NCI-H1436 treated with DMSO at 0.1 percent for 48 hours (cell line): ENCODE measurements at places on chromosomes 13 and 19.

DNA sequence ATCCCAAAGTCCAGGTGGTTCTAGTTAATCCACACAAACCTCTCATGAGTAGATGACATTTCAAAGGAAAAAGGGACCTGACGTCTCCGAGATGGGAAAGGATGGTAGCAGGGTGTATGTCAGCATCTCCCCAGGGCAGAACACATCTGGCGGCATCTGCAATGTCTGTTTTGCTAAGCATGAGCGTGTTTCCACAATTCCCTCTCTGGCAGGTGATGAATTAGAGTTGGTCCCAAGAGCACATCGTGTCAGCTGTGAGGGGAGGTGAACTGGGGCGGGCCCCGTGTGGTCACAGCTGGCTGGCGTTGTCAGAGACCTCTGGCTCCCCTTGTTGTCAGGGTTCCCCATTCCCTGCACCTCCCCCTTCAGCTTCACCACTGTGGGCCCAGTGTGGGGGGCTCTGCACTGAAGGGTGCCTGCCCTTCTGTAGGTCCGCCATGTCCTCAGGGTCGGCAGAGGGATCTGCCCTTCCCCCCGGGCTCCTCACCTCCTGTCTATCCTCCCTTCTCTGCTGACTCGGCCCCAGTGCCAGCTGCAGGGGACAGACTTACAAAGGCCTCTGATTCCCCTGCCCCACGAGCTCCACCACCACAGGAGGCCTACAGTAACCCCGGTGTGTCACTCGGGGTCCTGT is 58.2 kb downstream of the CDADC1 start:
- no peak for DNase-seq

DNA sequence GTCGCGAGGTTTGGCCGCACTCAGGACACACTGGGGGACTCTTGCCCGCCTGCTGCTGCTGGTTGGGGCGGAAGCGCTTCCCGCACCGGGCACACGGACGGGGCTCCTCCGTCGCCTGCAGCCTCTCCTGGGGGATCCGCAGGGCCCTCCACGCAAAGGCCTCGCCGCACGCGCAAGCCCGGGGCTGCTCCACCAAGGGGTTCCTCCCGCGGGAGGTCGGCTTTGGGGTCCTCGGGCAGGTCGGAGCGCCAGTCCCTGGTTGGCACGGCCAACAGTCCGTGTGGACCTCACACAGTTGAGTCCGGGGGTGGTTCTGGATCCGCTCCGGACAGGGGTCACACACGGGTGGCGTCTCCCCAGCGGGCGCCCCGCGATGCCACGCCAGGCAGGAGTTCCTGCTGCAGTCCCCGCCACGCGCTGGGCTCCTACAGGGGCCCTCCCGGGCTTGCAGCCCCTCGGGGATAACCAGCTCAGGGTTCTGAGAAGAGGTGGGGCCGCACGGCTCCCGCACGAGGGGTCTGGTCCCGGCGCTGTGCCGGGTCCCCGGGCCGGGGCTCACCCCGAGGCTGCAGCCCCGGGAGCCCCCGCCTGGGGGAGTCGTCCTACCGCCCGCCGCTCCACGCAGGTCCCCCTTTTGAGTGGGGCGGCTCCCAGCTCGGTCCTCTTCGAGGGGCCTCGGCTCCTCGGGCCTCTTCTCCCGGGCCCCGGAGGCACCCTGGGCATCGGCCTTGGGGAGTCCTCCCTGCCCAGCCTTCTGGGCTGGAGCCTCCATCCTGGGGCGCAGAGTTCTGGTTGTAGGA is 6.2 kb upstream of the ZNF497 start:
- no peak for DNase-seq

GRCh38 chr13:31756346-31756745 is 17.0 kb downstream of the RXFP2 start:
- no peak for DNase-seq

DNA sequence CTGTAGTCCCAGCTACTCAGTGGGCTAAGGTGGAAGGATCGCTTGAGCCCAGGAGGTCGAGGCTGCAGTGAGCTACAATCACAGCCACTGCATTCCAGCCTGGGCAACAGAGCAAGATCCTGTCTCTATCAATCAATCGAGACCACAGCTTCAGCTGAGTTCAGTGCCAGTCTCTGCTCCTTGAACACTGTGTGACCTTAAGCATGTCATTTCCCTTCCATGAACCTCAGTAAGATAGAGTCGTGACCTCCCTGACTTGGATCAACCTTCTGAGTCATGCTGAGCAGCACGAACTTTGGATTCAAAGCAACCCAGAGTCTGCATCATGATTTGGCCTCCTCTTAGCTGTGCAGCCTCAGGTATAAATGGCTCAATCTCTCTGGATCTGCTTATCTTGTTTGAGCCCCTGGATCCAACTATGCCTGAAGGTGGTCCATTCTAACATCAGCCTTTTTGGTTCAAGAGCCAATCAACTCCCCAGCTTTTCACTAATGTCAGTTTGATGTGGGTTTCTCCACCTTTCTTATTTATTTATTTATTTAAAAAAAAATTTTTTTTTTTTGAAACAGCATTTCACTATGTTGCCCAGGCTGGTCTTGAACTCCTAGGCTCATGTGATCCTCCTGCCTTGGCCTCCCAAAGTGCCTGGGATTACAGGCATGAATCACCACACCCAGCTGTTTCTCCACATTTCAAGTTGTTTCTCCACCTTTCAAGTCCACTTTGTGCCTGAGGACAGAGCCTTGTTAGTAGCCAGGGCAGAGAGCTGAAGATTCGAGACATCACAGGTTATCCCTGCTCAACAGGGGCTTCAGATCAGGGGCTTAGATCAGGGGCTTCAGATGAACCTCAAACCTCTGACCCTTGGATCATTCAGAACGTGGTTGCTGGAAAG is 26.4 kb downstream of the PTPRS start:
- no peak for DNase-seq

DNA sequence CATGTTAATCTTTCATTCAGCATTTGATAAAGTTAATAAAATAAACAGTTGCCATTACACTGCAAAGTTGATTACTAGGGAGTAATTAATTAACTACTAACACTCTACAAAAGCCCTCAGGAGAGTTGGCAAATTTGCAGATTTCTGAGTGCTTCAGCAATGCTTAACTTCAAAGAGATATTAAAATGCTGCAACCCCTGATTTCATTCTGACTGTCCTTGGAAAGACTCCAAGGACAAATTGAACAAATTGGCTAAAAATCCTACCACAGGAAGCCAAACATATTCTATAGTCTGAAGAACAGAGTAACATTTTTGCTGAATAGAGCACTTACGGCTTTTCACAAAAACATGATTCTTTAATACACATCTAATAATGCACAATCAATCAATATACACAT is 1543.0 kb downstream of the SLITRK5 start:
- DNase-seq: no peak

DNA sequence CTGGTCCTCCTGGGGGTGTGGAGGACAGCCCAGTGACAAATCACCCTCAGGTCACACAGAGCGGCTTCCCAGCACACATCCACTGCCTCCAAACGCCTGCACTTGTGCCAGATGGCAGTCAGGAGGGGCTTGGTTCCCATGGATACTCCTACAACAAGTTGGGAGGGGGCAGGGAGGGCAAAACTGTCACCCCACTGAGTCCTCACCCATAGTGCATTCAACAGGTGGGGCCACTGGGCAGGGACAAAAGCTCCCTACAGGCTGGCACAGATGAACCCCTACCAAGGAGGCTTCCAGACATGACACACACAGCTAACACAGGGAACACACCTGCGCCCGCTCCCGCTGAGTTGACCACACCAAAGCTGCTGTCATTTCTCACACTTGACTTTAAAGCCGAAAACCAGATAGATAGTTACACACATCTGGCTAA is 120.5 kb downstream of the STK24 start:
- no peak for DNase-seq

GRCh38 chr19:4647676-4648644 is 8.6 kb downstream of the TNFAIP8L1 start:
- DNase-seq: no peak

GRCh38 chr19:40689339-40690049 is 957 bp downstream of the NUMBL start:
- no peak for DNase-seq

- no peak for DNase-seq
Observed at GRCh38 chr13:106083620-106084350, 451.7 kb downstream of the EFNB2 start.

DNA sequence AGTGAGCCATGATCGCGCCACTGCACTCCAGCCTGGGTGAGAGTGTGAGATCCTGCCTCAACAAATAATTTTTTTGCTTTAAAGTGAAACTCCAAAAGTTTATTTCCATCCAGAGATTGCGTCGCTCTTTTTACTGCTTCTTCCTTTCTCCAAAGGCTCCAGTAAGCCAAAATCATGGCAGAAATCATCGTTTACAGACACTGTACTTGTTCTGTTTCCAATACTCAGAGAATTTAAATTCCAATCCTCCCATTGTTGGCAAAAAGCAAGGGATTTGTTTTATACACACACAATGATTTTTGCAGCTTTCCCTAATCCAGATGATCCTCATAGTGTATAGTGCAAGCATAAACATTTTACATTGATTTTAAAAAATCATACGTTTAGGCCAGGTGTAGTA is 15.3 kb downstream of the FBXO27 start:
- no peak for DNase-seq

- no peak for DNase-seq
Observed at GRCh38 chr13:84812078-84812477, 929.8 kb upstream of the SLITRK1 start.

GRCh38 chr19:6021878-6022569 is 44.1 kb upstream of the RANBP3 start:
- DNase-seq: no peak

DNA sequence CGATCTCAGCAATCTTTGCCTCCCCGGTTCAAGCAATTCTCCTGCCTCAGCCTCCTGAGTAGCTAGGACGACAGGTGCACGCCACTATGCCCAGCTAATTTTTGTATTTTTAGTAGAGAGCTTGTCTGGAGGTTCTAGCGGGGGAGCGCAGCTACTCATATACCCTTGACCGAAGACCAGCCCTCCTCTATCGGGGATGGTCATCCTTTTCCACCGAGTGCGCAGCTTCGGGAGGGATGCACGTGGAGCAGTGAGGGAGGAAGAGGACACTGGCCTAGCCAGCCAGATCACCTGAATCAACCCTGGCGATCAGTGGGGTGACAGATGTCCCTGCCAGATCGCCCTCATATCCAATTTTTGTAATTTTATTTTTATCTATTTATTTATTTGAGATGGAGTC is 6.8 kb downstream of the SLC7A9 start:
- DNase-seq: no peak

- DNase-seq: no peak
Observed at GRCh38 chr19:55014714-55015113, 23.4 kb downstream of the GP6 start.

DNA sequence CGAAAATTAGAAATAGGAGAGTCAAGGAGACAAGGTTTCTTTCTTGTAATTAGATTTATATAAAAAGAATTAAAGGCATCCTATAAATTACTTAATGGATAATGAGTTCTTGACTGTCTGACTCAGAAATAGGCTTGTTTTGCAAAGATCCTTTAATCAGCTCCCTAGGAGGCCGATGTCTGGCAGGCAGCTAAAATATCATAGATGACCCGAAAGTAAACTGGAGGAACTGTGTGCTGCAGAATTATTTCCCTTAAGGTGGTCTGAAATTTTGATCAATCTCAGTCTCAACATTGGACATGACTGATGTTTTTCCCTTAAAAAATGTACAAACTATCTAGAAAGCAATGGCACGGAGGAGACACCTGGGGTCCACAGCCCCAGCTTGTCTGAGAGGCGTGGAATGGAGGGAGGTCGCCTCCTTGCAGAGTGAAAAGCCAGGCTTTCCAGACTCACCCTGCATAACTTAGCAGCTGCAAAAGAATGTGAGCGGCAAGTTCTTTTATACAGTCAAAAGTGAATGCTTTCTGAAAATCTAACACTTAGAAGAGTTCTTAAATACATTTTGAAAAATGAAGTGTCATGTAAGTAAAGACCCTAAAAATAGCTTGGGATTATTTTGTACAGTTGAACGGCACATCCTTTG is 44.8 kb downstream of the MBNL2 start:
- DNase-seq: no peak

DNA sequence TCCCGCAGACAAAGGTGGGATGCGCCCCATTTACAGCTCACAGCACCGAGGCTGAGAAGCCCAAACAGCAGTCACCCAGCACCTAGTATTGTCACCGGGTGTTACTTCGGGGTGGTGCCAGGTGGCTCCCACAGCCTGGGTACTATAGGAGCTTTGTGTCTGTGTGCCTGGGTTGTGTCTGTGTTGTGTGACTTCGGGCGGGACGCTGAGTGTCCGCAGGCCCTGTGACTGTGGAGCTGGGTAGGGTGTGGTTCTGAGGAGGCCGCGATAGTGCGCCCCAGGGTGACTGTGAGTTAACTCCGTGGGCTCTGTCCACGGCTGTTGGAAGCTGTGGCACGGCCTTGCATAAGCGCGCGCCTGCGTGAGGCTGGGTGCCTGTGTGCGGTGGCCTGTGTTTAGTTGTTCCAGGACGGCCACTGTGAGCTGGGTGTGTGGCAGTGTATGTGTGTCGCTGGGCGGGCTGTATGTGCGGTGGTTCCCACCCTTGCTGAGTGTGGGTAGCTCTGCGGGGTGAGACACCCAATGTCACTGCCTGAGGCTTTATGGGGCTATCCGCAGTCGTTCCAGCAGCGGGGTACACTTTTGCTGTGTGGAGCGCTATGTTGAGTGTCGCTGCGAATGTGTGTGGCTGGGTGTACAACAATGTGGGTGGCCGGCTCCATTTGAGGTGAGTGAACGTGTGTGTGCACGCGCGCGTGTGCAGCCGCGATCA is 559 bp upstream of the SSBP4 start:
- no peak for DNase-seq

GRCh38 chr19:12166626-12167025 is 3.7 kb downstream of the ZNF136 start:
- DNase-seq: no peak

GRCh38 chr13:113664751-113665596 is 2.0 kb upstream of the GRK1 start:
- DNase-seq: no peak

- DNase-seq: no peak
Observed at GRCh38 chr13:76703621-76704288, 182.4 kb downstream of the KCTD12 start.

DNA sequence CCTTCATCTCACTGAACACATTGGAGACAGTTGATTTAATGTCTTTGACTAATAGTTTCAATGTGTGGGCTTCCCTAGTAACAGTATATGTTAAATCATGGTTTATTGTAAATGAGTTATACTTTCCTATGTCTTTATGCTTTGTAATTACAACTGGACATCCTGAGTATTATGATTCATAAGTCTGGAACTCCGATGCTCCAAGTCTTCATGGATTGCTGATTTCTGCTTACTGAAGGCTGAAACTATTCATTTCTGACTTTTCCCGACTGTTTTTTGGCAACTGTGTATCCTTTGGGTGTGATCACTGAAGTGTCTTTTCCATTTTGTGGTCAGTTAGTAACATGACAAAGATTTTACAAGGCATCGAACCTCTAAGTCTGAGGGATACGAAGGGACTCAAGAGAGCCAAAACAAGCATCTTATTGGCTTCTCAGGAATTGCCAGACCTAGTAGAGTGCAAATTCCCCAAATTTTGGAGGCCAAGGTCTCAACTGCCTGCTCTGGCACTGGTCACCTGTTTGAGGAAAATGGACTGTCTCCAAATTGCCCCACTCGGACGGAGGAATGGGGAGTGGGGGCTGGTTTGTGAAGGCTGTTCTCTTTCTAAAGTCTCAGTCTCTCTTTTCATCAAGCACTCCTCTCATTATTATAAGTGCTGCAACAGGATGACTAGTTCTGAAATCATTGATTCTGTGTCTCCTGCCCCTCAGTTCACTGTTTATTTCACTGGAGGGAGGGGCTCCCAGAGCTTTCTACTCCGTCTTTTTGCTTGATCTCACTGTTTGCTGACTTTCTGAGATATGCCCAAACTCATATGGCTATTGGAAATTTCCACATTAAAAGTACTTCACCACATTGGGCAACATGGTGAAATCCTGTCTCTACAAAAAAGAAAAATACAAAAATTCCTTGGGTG is 20.2 kb upstream of the CD70 start:
- no peak for DNase-seq

- no peak for DNase-seq
Observed at GRCh38 chr13:51714663-51715168, 89.2 kb downstream of the DHRS12 start.
